ENCODE measurements at places on chromosomes 5 and 9.
A peak's percentile ranks its signal among the peaks of the same experiment; 100 is the strongest.

DNA sequence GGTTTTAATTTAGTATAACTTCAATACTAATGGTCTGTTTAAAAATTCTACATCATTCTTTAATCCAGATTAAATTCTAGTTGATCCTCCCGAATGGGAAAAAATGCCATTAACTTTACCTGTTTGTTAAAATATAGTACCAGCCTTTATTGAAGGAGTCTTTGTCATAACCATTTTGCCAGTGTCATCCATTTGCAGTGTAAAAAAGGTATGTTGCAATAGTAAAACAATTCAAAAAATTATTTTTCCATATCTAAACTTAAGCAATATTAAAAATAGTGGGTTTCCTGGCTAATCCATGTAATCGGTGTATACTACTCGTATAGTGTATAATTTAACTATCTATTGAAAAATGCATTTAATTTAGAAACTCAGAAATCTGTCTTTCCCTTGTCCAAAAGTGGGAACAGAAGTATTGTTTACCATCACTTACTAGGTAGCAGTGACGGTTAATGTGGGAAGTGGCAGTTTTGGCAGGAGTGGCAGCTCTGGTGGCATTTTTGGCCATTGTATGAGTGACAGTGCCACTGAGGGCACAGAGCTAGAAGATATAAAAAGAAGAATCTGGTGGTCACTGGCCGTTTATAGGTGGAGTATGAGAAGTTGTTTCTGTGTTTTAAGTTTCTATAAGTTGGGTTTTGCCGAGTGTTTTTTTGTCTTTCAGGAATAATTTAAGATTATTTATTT, 1.9 kb downstream of the AP3S1 start:
- DNase-seq, result peak; percentile 14

- no peak for DNase-seq
Observed at GRCh38 chr5:158384535-158385481, 525.9 kb upstream of the CLINT1 start.

- DNase-seq, result no peak
Observed at GRCh38 chr5:126023994-126024441, 399.2 kb upstream of the GRAMD2B start.

GRCh38 chr9:86856259-86856658, 91.0 kb downstream of the GAS1 start:
- no peak for DNase-seq

GRCh38 chr9:34289159-34289558, 39.9 kb downstream of the KIF24 start:
- no peak for DNase-seq

DNA sequence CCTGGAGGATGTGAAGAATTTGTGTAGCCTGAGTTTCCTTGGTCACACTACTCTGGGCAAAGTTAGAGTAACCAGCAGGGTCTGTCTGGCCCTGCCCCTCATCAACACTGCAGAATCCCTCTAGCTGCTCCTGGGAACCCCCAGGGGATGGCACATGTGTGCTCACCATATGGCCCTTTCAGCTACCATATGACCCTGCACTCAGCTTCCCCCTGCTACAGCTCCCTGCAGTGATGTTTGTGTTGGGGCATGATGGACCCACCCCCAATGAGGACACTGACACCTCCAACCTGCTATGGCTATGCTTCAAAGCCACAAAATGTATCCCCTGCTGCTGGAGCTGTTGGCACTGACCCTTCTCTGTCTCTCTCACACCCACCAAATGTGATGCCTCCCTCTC, 152.7 kb downstream of the SNX18 start:
- no peak for DNase-seq

- no peak for DNase-seq
Observed at GRCh38 chr5:148833925-148834324, 7.5 kb downstream of the ADRB2 start.

DNA sequence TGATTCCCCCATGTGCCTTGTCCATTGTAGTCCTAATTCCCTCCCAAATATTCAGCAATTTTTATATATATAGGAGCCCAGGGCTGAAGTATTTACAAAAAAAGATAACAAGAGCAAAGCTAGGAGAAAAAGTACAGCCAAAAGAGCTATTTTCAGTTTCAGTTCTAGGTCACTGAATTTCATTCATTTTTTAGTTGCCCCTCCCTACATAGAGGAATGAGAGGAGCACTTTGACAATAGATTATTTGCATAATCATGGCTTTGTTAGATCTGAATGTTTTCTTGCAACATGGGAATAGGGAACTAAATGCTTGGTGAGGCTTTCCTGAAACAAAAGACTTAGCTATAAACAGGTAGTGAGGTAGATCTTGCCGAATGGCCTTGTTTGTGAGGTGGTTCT, 15.3 kb upstream of the F2RL2 start:
- DNase-seq, result no peak

- DNase-seq, result peak; percentile 18
Observed at GRCh38 chr5:178590924-178591423, 781 bp upstream of the COL23A1 start.

DNA sequence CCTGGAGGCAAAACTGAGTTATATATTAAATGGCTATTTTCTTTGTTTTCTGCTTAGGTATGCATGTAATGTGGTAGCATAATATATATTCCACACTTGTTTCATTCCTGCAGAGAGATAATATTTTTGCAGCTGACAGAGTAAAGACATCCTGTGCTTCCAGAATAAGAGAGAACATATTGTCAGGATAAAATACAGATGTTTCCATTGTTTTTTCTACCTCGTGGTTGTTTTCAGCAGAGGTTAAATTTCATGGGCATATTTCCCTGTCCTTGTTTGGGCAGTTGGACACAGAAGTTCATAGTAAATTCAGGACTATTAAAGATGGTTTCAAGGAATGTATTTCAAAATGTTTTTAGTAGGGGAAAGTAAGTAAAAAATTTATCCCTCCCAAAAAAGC, 47.6 kb upstream of the MEGF10 start:
- DNase-seq, result no peak

DNA sequence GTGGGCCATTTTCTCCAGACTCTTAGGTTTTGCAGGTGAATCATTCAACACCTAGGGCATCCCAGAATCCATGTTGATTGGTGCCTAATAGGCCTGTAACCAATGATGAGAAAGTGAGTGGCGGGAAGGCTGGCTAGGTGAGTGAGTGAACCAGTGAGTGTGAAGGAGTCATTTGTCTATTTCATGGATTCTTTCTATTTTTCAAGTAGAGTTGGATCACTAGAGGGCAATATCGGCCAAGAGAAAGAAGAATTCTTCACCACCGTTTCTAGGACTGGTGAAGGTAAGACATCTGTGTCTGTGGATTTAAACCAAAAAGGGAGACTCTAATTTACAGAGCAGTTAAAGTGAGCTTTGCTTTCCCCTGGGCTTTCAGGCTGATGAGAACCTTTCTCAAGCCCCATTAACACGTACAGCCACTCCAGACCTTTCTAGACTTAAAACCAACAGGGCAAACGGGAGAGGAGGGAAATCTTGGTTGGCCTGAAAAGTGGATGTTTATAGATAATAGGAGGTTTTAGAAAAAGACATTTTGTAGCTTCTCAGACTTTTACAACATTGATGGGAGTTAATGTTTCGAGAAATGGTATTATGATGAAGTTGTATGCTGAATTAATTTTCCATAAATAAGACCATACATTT, 114.3 kb upstream of the IL12B start:
- DNase-seq, result no peak

DNA sequence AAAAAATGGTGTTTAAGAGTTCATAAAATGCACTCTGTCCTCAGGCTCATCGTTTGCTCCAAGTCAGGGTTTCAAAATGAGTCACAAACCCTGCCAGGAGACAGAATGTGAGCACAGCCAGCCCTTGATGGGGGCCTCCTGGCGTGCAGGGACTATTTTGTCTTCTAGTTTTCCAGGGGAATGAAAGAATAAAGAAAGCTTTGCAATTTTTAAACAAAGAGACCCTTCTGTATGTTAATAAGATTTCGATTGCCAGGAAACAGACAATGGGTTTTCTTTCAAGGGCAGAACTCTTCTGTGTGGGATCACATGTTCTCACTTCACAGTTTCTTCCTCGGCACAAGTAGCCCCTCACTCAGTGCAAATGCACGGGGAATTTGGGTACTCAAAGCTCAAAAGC, 121.4 kb upstream of the C6 start:
- DNase-seq, result peak; percentile 13

GRCh38 chr5:15722305-15722704, 222.3 kb downstream of the FBXL7 start:
- DNase-seq, result no peak

DNA sequence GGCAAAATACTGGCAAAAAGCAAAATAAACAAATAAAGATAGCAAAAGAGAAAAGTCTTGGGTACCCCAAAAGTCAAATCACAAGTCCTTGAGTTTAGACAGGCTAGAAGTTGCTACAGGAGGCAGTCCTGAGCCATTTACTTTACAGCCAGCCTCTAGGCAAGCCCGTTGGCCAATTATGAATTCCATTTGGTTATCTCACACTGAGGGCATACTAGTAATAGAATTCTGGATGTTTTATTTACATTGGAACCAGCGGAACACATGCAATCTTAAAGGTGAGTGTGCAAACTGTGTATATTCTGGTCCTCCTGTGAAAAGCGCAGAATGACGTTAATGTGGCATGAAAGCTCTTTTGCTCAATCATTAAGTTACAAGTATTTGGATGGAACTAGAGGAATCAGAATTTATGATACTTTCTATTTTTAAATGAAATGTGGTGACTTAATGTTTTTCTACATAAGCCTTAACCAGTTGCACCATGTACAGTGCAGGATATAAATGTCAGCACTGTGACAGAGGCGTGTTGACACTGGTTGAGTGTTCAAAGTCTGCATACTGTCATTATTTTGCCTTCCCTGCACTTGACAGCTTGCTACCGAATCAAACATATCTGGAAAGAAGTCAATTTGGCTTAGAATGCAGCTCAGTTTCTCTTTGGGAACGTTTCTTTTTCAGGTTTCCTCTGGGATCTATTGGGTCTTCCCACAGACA, 7.9 kb downstream of the GDNF start:
- DNase-seq, result no peak

DNA sequence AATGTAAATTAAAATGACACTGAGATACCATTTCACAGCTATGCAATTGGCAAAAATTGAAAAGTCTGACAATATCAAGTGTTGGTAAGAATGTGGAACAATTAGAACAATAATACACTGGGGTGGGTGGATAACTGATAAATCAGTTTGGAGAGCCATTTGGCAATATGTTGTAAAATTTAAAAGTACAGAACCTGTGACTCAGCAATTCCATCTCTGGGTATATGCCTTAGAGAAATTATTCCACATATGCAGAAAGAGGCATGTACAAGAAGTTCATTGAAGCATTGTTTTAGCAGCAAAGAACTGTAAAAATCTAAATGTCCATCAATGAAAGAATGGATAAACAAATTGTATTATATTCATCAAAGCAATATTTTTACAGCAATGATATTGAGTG, 89.3 kb upstream of the NR3C1 start:
- no peak for DNase-seq

DNA sequence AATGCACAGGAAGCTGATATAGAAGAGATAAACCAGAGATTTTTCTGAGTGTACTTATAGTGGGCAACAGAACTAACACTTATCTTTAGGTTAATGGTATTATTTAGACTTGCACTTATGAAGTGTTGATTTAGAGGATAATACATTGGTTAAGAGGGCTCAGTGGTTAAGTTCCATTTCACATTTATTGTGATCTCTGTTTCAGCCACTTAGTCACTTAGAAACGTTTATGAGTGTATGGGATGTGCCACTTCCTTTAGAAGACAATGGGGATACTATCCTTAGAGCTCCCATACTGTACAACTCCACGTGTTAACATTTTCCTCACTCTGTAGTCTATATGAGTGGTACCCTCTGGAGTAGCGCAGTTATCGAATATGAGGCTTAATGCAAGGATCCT, 57.5 kb downstream of the PIP5K1B start:
- DNase-seq, result no peak

DNA sequence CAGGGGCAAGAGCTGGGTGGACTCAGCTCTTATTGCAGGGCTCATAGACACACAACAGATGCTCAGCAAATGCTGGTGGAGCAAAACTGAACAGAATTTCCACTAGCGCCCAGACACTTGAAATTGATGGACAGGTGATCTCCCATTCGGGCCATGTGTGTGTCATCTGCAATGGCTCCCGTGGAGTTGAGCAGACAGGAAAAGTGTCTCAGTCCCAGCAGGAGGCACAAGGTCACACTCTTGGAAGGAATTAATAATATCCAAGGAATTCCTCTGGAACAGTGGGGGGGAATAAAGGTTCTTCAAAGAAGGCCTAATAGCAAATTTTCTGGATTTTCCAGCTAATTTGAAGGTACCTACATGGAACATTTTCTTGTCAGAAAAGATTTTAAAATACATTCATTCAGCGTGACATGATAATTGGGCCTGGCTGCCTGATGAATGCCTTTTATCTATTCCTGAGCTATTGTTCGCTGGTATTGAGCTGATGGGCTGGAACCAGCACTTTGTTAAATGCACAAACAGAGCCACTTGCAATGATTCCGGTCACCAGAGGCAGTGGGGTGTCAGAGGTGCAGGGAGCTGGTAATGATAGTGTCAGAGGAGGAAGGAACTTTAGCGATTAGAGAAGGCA, 31.5 kb upstream of the ALDH1B1 start:
- no peak for DNase-seq

GRCh38 chr5:50576265-50576664, 90.2 kb upstream of the PARP8 start:
- DNase-seq, result no peak

DNA sequence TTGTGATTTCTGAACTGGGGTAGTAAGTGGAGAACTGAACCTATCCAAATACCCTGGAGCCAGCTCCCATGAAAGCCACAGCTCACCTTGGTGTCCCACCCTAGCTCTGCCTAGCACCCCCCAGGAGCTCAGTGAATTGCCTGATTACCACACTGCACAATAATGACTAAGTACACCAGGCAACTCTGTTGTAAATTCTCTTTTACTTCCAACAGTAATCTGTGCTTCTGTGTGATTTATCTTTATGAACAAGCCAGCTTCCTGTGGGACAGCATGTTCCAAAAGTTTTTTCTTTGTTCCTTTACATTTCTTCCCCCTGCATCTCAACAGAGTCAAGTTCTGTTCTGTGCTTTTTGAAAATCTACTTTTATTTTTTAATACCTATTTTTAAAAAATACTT, 22.1 kb upstream of the GRPEL2 start:
- no peak for DNase-seq

GRCh38 chr9:127407492-127407843, 10.5 kb downstream of the SLC2A8 start:
- no peak for DNase-seq

GRCh38 chr9:132351404-132352045, 3.3 kb downstream of the SETX start:
- DNase-seq, result no peak

DNA sequence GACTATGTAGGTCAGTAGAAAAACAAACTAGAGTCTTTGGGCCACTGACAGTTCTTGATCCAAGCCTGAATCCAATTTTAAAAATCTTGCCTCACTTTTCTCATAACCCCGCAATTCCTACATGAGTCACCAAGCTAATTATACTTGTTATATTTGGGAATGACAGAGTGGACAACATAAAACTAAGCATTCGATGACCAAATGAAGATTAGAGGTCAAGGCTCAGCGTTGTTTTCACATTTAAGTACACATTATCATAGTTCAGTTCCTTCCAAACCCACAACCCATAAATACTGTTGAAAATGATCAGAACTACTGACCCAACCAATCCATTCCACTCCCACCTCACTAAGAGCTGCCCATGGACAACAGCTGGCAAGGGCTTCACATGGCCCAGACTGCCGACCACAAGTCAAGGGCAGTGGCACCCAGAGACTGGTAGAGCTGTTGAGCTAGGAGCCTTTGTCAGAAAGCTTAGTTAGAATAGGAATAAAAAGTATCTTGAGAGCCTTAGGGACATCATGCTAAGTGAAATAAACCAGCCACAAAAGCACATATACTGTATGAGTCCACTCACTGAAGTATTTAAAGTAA, 64.2 kb downstream of the MYO10 start:
- no peak for DNase-seq

- no peak for DNase-seq
Observed at GRCh38 chr5:169561893-169562292, 21.7 kb upstream of the SPDL1 start.

Data from heart right ventricle (tissue), 16 donors.